ENCODE measurements at places on chromosomes 3 and 15. TPM values are rescaled to one million over a fixed set of nuclear protein-coding genes. Genes with fewer than 3 reads are reported as not detected.

The CCR4 gene
- 22.8 TPM for total RNA-seq

The ACOX2 gene
- total RNA-seq, result not detected

The GPR171 gene
- total RNA-seq, result 218 TPM

The CIDEC gene
- not detected for total RNA-seq

The GOLGA8R gene
- total RNA-seq, result 13.0 TPM

The SPATA12 gene
- not detected for total RNA-seq

The SLC38A3 gene
- not detected for total RNA-seq

The DUOX1 gene
- total RNA-seq, result 0.07 TPM

The ZCWPW2 gene
- total RNA-seq, result 0.35 TPM

The AADAC gene
- total RNA-seq, result not detected

The AQP9 gene
- not detected for total RNA-seq

The APOD gene
- 9.3 TPM for total RNA-seq

The FHIT gene
- 9.0 TPM for total RNA-seq

The SEMA6D gene
- total RNA-seq, result not detected

The CIB2 gene
- total RNA-seq, result 1.2 TPM

The PLSCR4 gene
- not detected for total RNA-seq

The CYP1A2 gene
- total RNA-seq, result not detected

The FILIP1L gene
- total RNA-seq, result 2.4 TPM

The WDR6 gene
- total RNA-seq, result 154 TPM
